ENCODE measurements at places on chromosomes 12 and 14.

- no peak for DNase-seq
Observed at GRCh38 chr14:89941830-89942377, 12.6 kb downstream of the EFCAB11 start.

- no peak for DNase-seq
Observed at GRCh38 chr14:86712176-86712575, 1182.2 kb downstream of the FLRT2 start.

GRCh38 chr12:80317307-80317706 lies 126.7 kb upstream of the PTPRQ start:
- no peak for DNase-seq

GRCh38 chr14:48582938-48583337 lies 907.5 kb upstream of the MDGA2 start:
- DNase-seq = no peak

GRCh38 chr12:42360747-42361403 lies 34.9 kb downstream of the PPHLN1 start:
- no peak for DNase-seq

Measured in dermis microvascular lymphatic vessel endothelial cell (primary cell).